ENCODE measurements at places on chromosomes 12 and 14.

GRCh38 chr14:78335531-78335930 is 165.4 kb downstream of the NRXN3 start:
- no peak for DNase-seq

DNA sequence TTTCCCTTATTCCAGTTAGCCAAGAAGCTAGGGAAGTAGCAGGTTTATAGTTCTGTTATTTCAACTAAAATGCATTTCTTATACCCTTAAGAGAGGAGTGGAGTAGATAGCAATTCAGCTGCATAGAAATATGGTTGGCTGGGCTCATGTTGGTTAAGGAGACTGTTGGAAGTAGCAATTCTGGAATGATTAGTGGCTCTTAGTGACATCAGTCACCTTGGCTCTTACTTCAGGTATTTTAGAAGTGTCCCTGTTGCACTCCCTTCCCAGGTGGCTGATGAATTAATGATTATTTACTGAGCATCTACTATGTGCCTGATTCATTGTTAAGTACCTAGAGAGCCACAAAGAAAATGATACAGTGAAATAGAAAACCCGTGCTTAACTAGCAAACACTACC is 128.1 kb downstream of the MGST1 start:
- no peak for DNase-seq

DNA sequence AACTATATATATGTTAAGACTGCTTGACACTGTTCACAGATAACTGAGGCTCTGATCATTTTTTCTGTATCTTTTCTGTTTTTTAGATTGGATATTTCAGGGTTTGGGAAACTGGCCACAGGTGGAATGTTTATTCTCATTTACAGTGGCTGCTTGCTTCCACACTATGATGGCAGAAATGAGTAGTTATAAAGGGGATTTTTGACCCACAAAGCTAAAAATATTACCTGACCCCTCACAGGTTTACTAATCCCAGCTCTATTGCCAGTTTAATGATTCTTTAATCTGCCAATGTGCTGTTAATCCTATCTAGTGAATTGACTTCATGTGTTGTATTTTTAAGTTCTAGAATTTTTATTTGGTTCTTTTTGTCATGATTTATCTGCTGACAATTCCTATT is 29.6 kb downstream of the ACADS start:
- no peak for DNase-seq

DNA sequence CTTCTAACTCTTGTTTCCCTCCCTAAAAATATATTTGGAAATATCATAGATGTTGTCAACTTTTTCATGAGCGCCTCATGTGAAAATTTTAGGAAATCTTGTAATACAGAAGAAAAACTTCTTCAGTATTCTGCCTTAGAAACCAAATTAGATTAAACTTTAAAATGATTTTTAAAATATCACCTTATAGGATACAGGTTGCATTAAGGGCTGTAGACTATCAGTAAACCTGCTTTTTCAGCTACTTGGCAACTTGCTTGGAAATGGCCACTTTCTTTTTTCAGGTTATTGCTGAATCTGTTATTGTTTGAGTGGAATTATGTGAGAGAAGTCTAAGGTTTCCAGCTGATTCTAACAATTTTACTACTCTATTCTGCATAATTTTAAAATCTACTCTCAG is 9.1 kb downstream of the EID3 start:
- DNase-seq = no peak

DNA sequence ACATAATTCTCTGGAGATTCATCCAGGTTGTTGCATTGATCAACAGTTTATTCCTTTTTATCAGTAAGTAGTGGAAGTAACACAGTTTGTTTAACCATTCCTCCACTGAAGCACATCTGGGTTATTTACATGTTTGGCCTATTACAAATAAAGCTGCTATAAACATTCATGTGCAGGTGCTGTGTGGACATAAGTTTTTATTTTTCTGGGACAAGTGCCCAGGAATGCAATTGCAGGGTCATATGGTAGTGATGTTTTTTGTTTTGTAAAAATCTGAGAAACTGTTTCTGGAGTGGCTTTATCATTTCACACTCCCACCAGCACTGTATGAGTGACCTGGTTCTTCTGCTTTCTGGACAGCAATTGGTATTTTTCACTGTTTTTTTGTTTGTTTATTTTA is 505.4 kb downstream of the CCER1 start:
- DNase-seq = no peak

DNA sequence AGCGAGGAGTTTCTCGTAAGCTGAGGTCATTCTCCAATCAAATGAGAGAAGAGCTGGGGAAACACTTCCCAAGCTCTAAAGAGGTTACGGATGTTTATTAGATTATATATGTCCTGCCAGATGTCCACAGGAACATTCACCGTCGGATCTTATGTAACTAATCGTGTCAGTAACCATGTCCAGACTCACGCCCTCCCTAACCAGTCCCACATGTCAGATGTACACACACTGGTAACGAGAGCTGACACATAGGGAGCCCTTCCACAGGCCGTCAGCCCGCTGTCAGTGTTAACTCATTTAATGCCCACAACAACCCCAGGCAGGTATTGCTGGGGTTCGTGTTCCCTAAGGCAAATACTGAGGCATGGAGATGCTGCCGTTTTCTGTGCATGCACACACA is 223.7 kb upstream of the RTL1 start:
- no peak for DNase-seq

DNA sequence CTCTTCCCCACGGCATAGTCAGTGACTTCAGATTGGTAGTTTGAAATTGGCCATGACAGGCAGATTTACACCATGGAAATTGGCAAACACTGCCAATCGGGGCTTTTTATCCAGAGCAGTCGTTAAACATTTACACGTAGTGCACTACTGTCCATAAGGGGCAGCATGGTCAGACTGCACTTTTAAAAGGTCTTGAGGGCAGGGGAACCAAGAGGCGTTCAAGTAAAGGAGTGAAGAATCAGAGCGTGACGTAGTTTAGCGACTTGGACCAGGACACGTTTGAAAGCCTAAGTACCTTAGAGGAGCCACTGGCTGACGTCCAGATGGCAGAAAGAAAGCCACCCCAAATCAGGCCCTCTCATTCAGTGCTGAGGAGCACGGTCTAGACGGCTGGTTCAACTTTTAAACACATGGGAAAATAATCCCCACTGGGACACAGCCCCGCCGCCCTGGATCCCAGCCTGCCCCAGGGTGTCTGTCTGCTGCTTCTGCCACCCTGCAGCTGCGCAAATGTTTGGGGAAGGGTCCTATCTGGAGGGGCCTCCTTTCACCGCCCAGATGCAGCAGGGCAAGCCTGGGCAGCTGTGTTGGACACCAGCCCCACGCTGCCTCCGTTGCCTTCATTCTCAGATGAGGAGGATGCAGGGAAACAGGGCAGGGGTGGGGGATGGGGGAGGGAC is 52.5 kb upstream of the PPP2R5C start:
- no peak for DNase-seq
